SK-N-SH (cell line): ENCODE measurements at places on chromosomes 4 and X. TPM values are rescaled to one million over a fixed set of nuclear protein-coding genes. Genes with fewer than 3 reads are reported as not detected.

USP17L20 gene
- not detected in 2 replicates for polyA plus RNA-seq

USP38 gene
- 4.3 and 6.3 TPM in 2 replicates for polyA plus RNA-seq

GPR119 gene
- not detected in 2 replicates for polyA plus RNA-seq

RAB33A gene
- polyA plus RNA-seq, result 1.2 and 2.0 TPM in 2 replicates

PAGE1 gene
- polyA plus RNA-seq, result 0.50 and 0.54 TPM in 2 replicates

SPANXA2 gene
- polyA plus RNA-seq, result 26.4 TPM in 1 of 2 replicates, not detected in the other

NMU gene
- polyA plus RNA-seq, result 0.65 and 0.66 TPM in 2 replicates

SLC6A8 gene
- 22.3 and 30.8 TPM in 2 replicates for polyA plus RNA-seq

CWH43 gene
- polyA plus RNA-seq, result not detected in 2 replicates

PFKFB1 gene
- 0.12 and 0.15 TPM in 2 replicates for polyA plus RNA-seq

FHIP1A gene
- 1.3 and 2.2 TPM in 2 replicates for polyA plus RNA-seq

LUZP4 gene
- not detected in 2 replicates for polyA plus RNA-seq

IL9R gene
- 0.03 and 0.06 TPM in 2 replicates for polyA plus RNA-seq

NDUFC1 gene
- 75.9 and 101 TPM in 2 replicates for polyA plus RNA-seq

APLN gene
- polyA plus RNA-seq, result 0.71 and 0.82 TPM in 2 replicates

RBM41 gene
- polyA plus RNA-seq, result 4.2 and 6.4 TPM in 2 replicates

TBC1D9 gene
- 13.5 and 16.1 TPM in 2 replicates for polyA plus RNA-seq

HTRA3 gene
- polyA plus RNA-seq, result 0.05 TPM in 1 of 2 replicates, not detected in the other

SSX2 gene
- 0.13 and 0.50 TPM in 2 replicates for polyA plus RNA-seq
